ENCODE measurements at places on chromosomes 4 and X. TPM values are rescaled to one million over a fixed set of nuclear protein-coding genes. Genes with fewer than 3 reads are reported as not detected.

CXCL6 gene
- total RNA-seq, result not detected

DNA sequence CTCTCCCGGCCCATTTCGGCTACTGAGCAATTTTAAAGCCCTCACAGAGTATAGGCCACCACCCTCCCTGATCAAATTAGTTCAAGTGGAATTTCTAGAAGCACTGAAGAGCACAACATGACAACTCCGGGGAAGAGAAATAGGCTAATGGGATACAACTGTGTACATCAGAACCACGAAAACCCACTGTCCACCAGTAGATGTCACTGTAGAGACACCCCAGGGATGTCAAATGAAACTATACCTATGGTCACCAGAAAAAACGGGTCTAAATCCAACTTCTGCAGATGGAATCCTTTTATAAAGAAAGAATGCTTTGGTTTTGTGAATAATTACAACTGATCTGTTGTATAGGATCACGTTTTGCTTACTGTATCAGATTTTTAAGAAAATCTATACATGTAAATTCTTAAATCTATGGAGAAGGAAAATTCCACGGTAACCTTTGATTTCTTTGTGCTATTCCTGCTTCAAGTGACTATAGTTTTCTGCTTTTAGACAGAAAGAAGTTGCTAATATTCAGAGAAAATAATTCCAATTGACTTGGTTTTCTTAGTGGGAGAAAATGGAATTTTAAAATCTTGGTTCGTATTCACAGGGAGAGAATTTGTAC is 29.5 kb upstream of the MAP3K15 start:
- no peak overlapping the region for H3K27ac ChIP-seq
- DNase-seq, result no peak
- H3K36me3 ChIP-seq, result no peaks in the 10 kb centered on the region
- H3K4me1 ChIP-seq, result no peaks in the 10 kb centered on the region
- H3K4me3 ChIP-seq, result no peak overlapping the region
- no peaks in the 10 kb centered on the region for H3K27me3 ChIP-seq

CD38 gene
- 6.8 TPM for total RNA-seq

GRCh38 chrX:71439896-71440295 is 73.7 kb downstream of the TAF1 start:
- H3K4me3 ChIP-seq, result no peak overlapping the region
- no peaks in the 10 kb centered on the region for H3K27me3 ChIP-seq
- no peaks in the 10 kb centered on the region for H3K4me1 ChIP-seq
- H3K36me3 ChIP-seq, result no peaks in the 10 kb centered on the region
- no peak overlapping the region for H3K27ac ChIP-seq

GRCh38 chr4:167475951-167476350 is 241.7 kb upstream of the SPOCK3 start:
- no peak overlapping the region for H3K4me3 ChIP-seq
- H3K27me3 ChIP-seq, result no peaks in the 10 kb centered on the region

DNA sequence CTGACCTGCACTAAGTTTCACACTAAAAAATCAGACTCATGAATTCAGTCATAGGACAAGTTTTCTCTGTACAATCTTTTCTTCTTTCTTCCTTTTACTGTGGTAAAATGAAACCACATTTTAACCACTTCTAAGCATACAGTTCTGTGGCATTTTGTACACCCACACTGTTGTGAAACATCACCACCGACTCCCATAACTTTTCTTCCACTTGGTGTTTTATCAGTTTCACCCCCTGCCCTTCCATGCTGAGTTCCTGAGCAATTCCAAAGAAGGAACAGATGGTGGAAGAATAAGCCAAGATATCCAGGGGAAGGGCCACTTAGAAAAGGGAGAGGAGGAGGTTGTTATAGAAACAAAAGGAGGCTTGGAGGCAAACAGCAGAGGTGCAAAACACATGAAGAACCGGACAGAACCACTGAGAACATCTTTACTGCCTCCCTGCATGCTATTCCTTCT is 22.6 kb downstream of the SLC25A4 start:
- H3K4me3 ChIP-seq, result no peak overlapping the region
- H3K27ac ChIP-seq, result no peak overlapping the region
- no peak for DNase-seq

GRCh38 chr4:34372815-34373214 is 1871.5 kb downstream of the ARAP2 start:
- H3K27me3 ChIP-seq, result no peaks in the 10 kb centered on the region
- no peaks in the 10 kb centered on the region for H3K36me3 ChIP-seq
- no peak overlapping the region for H3K27ac ChIP-seq
- DNase-seq, result no peak
- no peaks in the 10 kb centered on the region for H3K4me1 ChIP-seq

DNA sequence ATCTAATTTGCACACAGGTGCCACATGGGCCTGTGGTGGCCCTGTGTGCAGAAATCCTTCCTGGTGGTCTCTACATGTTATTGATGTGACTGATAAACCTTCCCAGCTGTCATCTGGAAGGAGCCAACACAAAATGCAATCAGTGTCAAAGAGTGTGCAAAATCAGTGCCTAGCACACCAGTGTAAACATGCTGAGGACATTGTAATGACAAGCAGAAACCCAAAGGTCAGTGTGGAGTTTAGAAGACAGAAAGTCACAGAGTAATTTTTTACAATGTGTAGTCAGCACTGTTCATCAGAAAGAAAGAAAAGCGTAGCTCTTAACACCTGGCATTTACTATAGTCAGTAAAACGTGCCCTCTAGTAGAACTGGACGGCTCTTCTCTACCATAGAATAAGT is 50.3 kb downstream of the PHKA2 start:
- no peak overlapping the region for H3K27ac ChIP-seq
- no peak overlapping the region for H3K4me3 ChIP-seq
- no peak for DNase-seq
- H3K27me3 ChIP-seq, result no peaks in the 10 kb centered on the region

GRCh38 chrX:132568291-132568690 is 79.5 kb upstream of the MBNL3 start:
- no peak overlapping the region for H3K4me3 ChIP-seq
- no peak for DNase-seq
- H3K27ac ChIP-seq, result no peak overlapping the region
- H3K4me1 ChIP-seq, result no peaks in the 10 kb centered on the region
- H3K27me3 ChIP-seq, result no peaks in the 10 kb centered on the region

DNA sequence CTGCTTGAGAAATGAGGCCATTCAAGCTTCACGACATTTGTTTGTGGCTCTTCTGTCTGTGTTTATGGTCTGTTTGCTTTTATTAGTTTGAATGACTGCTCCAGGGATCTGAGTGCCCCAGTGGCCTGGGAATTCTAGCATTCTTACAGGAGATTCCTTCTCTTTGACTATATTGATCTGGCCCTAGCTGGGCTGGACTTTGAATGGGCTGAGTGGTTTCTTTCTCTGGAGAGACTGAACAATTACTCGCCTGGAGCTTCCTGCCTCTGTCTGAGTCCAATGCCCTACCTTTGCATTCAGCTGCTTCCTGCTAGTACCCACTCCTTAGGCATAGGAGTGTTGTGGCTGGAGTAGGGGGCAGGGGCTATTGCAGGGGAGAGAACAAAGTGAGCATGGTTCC is 51.2 kb upstream of the EDA start:
- H3K4me3 ChIP-seq, result no peak overlapping the region
- DNase-seq, result no peak
- no peak overlapping the region for H3K27ac ChIP-seq
- H3K4me1 ChIP-seq, result no peaks in the 10 kb centered on the region
- no peaks in the 10 kb centered on the region for H3K36me3 ChIP-seq

DNA sequence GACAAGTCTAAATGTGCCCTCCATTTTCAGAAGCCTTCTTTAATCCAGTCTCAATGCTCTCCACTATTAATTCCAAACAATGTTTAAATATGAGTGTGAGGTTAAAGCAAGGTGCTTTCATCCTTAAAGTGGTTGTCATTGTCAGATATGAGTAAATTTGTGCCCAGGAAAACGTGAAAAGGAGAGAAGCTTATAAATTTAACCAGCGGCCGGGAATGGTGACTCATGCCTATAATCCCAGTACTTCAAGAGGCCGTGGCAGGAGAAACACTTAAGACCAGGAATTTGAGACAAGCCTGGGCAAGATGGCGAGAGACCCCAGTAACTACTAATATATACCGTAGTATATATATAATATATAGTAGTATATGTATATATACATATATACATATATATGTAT is 270.0 kb downstream of the ARHGAP24 start:
- no peak overlapping the region for H3K27ac ChIP-seq
- no peaks in the 10 kb centered on the region for H3K36me3 ChIP-seq
- H3K4me3 ChIP-seq, result no peak overlapping the region
- no peaks in the 10 kb centered on the region for H3K4me1 ChIP-seq
- no peak for DNase-seq

DNA sequence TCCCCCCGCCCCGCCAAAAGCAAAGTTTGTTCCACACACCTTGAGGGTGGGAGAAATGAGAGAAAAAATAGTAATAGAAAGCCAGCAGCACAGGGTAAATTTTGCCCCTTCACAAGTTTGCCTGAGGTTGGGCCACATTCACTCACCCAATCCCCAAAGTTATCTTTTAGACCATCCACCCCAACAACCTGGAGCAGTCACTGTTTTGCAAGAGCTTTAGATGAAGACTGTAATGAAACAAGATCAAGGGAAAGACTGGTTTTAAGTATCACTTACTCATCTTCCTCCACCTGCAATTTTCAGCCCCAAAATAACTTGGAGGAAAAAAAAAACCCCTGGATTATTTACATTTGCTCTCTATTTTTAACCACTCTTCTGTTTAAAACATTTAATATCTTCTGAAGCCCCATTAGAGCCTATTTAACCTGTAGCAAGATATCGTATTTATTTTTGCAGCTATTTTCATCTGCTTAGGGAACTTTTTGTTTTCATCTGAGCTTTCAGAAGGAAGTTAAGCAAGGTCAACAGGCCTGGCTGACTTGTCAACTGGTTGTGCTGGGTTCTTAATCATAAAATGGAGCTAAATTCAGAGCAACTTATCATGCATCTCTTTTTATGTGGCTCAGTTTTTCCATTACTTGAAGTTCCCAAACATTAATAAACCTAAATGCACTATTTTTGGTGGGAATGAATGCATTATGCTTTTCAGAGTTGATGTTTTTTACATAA is 24.6 kb upstream of the TBL1X start:
- no peaks in the 10 kb centered on the region for H3K4me1 ChIP-seq
- H3K27ac ChIP-seq, result peak overlapping the region; percentile 2
- H3K36me3 ChIP-seq, result no peaks in the 10 kb centered on the region
- H3K27me3 ChIP-seq, result no peaks in the 10 kb centered on the region

SMIM10 gene
- total RNA-seq, result 1.9 TPM

DNA sequence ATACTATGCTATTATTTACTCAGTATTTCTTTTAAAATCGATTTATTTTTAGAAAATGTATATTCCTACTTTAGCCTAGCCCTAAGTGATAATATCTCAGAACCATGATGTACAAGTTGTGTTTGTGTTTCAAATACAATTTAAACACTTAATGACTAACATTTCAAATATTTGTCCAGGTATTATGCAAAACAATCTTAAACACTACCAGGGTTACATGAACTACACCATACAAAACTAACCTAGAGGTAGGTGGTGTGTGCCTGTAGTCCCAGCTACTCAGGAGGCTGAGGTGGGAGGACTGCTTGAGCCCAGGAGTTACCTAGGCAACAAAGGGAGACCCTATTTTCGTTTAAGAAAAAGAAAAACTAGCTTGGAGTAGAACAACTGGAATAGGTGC is 83.0 kb upstream of the TMEM33 start:
- peaks cover 12% of the 10 kb centered on the region for H3K27me3 ChIP-seq
- no peaks in the 10 kb centered on the region for H3K4me1 ChIP-seq
- no peak for DNase-seq

GRCh38 chr4:104465201-104465600 is 29.5 kb downstream of the CXXC4 start:
- no peak overlapping the region for H3K4me3 ChIP-seq
- H3K36me3 ChIP-seq, result no peaks in the 10 kb centered on the region
- H3K27ac ChIP-seq, result no peak overlapping the region
- no peaks in the 10 kb centered on the region for H3K27me3 ChIP-seq
- no peak for DNase-seq

DNA sequence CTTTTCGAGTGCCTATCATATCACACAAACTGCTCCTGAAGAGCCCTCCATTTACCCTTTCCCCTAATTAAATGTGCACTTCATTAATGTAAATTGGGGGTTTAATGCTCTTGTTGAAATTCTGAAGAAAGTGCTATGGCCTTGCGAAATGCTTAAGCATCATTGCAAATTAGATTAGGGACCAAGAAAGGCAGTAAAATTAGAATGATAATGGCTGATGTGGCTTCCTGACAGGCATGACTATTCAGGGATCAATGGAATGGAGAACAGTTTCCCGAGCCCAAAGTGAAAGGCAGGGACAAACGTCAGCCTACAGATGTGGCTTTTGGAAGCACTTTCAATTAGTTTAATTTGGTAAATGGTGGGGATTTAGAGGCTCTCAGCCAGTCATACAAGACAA is 120.1 kb downstream of the NKX6-1 start:
- no peak overlapping the region for H3K27ac ChIP-seq
- H3K27me3 ChIP-seq, result peaks cover 4% of the 10 kb centered on the region
- H3K36me3 ChIP-seq, result no peaks in the 10 kb centered on the region
- no peaks in the 10 kb centered on the region for H3K4me1 ChIP-seq
- no peak for DNase-seq
- H3K4me3 ChIP-seq, result no peak overlapping the region

- H3K4me1 ChIP-seq, result no peaks in the 10 kb centered on the region
- DNase-seq, result no peak
- H3K27me3 ChIP-seq, result no peaks in the 10 kb centered on the region
- no peak overlapping the region for H3K4me3 ChIP-seq
- H3K27ac ChIP-seq, result no peak overlapping the region
Observed at GRCh38 chr4:40678421-40678820, 48.8 kb upstream of the RBM47 start.

ANXA10 gene
- not detected for total RNA-seq

DNA sequence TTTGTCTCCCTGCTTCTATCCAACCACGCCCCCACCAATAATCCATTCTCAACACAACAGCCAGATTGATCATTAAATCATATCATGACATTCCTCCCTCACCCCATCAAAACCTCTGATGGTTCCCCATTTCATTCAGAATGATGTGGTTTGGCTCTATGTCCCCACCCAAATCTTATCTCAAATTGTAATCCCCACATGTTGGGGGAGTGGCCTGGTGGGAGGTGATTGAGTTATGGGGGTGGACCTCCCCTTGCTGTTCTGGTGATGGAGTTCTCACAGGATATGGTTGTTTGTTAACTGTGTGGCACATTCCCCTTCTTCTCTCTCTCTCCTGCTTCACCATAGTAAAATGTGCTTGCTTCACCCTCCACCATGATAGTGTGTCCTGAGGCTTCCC is 23.3 kb downstream of the TRMT2B start:
- no peak overlapping the region for H3K4me3 ChIP-seq
- peaks cover 44% of the 10 kb centered on the region for H3K36me3 ChIP-seq
- no peaks in the 10 kb centered on the region for H3K4me1 ChIP-seq
- DNase-seq, result no peak

GRCh38 chrX:1274786-1275185 is 6.2 kb downstream of the CSF2RA start:
- no peak overlapping the region for H3K27ac ChIP-seq
- H3K4me1 ChIP-seq, result no peaks in the 10 kb centered on the region
- no peaks in the 10 kb centered on the region for H3K36me3 ChIP-seq
- H3K4me3 ChIP-seq, result no peak overlapping the region

GRCh38 chr4:123619326-123619725 is 222.7 kb downstream of the SPRY1 start:
- no peak overlapping the region for H3K4me3 ChIP-seq
- H3K27ac ChIP-seq, result no peak overlapping the region
- no peaks in the 10 kb centered on the region for H3K27me3 ChIP-seq
- peaks cover 15% of the 10 kb centered on the region for H3K4me1 ChIP-seq
- DNase-seq, result no peak
